ENCODE measurements at places on chromosomes 16 and 17. TPM values are rescaled to one million over a fixed set of nuclear protein-coding genes. Genes with fewer than 3 reads are reported as not detected.
A peak's percentile ranks its signal among the peaks of the same experiment; 100 is the strongest.

OR1E2 gene
- 0.79 TPM for total RNA-seq

DNA sequence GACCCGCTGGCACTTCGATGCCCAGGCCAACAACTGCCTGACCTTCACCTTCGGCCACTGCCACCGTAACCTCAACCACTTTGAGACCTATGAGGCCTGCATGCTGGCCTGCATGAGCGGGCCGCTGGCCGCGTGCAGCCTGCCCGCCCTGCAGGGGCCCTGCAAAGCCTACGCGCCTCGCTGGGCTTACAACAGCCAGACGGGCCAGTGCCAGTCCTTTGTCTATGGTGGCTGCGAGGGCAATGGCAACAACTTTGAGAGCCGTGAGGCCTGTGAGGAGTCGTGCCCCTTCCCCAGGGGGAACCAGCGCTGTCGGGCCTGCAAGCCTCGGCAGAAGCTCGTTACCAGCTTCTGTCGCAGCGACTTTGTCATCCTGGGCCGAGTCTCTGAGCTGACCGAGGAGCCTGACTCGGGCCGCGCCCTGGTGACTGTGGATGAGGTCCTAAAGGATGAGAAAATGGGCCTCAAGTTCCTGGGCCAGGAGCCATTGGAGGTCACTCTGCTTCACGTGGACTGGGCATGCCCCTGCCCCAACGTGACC, 5.0 kb downstream of the WFIKKN2 start:
- no peak for DNase-seq

DNA sequence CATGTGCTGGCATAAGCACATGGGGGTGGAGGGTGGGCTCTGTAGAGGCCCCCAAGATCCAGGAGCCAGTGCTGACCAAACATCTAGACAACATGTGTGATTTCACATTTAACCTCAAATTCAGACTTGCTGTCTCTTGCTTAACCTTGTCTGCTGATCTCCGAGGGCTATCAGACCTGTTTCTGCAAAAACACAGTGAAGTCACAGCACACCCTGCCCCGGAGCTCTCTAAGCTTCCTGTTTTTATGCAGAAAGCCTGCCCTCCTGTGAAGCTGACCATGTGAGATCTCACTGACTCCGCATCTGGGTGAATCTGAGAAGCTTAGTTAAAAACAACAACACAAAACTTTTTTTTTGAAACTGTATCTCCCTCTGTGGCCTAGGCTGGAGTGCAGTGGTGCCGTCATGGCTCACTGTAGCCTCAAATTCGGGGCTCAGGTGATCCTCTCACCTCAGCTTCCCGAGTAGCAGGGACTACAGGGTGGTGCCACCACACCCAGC, 6.6 kb upstream of the DPEP2 start:
- DNase-seq = peak; percentile 49

- DNase-seq = no peak
Observed at GRCh38 chr16:74466872-74467271, 45.6 kb upstream of the CLEC18B start.

DNA sequence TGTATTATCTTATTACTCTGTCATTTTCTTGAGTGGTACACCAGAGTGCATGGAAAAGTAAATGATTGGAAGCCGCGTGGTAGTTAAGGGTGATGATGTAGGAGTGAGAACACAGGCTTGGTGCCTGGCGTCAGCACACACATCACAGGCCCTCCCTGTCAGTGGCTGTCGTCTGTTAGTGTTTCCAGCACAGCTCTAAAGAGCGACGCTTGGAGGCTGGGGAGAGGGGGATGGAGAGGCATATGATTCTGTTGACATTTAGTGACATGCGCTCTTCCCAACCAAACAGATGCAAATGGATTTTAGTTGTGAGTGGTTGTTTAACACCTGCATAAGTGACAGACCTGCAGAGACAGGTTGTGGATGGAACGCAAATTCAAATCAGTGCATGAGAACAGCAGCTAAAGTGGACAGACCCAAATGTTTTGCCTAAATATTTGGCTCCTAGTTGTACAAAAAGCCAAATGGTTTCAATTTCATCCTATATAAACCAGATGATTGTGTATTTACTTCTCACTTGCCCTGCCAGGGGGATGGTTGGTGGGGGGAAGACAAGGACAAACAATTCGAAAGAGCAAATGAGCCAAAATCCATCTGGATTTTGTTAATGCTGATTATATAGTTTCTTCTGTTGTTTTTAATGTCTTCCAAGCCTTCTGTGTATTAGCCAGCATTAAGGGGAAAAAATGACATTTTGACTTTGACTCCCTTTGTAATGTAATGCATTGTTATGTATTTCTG, 222.3 kb downstream of the WWOX start:
- no peak for DNase-seq
